ENCODE measurements at places on chromosomes 6 and 20.
A peak's percentile ranks its signal among the peaks of the same experiment; 100 is the strongest.

DNA sequence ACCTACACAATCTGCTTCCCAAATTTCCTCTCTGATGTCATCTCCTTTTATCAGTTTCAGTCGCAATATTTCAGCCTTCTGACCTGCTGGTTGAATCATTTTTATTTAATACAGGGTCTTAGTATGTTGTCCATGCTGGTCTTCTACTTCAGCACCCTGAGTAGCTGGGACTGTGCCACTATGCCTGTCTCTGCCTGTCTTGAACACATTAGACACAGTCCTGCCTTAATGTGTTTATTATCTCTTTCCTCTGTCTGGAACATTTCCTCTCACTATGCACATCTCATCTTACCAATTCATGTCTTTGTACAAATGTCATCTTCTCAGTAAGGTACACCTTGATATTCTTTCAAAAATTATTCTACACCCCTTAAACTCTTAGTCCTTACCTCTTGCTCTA, 106.5 kb downstream of the THEMIS start:
- DNase-seq = no peak
- peak overlapping the region; percentile 47 for H3K4me3 ChIP-seq
- H3K4me1 ChIP-seq = peaks cover 90% of the 10 kb centered on the region
- H3K27ac ChIP-seq = peak overlapping the region; percentile 8

DNA sequence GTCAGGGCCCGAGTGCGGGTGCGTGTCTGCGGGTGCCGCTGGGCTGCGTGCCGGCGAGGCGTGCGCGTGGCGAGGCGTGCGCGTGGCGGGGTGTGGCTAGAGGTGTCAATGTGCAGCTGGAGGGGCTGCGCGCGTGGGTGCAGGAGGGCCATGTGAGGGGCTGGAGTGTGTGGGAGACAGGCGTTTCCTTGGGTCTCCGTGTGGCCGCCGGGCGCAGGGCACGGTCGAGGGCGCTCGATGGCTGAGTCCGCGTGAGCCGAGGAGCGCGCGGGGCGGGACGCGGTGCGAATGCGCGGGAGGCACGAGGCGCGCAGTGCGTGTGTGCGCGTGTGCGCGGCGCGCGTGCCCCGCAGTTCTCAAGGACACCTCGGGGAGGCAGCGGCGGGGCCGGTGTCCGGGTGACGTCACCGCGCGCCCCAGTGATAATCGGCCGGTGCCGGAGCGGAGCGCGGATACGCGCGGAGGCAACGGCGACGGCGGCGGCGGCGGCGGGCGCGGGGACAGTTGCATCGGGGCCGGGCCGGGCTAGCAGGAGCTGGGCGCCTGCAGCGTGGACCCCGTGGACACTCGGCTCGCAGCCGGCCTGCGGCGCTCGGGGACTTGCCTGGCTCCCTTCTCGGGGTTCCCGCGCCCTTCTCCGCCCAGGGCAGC, 38.7 kb downstream of the YTHDF1 start:
- no peaks in the 10 kb centered on the region for H3K36me3 ChIP-seq
- H3K4me3 ChIP-seq = no peak overlapping the region
- DNase-seq = no peak
- peaks cover 13% of the 10 kb centered on the region for H3K4me1 ChIP-seq
- peaks cover 26% of the 10 kb centered on the region for H3K27me3 ChIP-seq

DNA sequence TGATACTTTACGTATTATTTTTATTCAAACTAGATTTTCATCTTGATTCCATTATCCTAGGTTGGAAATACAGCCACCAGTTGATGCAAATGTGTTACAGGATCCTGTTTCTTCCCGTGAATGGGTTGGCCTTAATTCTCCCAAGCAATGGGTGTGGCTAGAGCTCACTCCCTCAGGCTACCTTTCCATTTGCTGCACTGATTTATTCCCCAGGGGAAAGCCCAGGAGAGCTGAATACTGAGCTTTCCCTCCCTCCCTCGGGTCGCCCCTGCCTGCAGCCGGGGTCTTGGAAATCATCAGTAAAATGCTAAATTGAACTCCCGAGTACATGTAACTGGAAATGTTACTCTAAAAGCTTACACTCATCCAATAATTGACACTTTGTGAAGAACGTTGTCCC, 9.9 kb downstream of the SMOC2 start:
- H3K27me3 ChIP-seq = peaks cover 30% of the 10 kb centered on the region
- H3K4me1 ChIP-seq = no peaks in the 10 kb centered on the region
- no peaks in the 10 kb centered on the region for H3K36me3 ChIP-seq
- no peak for DNase-seq

GRCh38 chr6:110778333-110778732, 36.9 kb downstream of the CDK19 start:
- peaks cover 22% of the 10 kb centered on the region for H3K4me1 ChIP-seq
- no peaks in the 10 kb centered on the region for H3K36me3 ChIP-seq
- H3K4me3 ChIP-seq = no peak overlapping the region
- H3K27ac ChIP-seq = no peak overlapping the region
- H3K27me3 ChIP-seq = no peaks in the 10 kb centered on the region

DNA sequence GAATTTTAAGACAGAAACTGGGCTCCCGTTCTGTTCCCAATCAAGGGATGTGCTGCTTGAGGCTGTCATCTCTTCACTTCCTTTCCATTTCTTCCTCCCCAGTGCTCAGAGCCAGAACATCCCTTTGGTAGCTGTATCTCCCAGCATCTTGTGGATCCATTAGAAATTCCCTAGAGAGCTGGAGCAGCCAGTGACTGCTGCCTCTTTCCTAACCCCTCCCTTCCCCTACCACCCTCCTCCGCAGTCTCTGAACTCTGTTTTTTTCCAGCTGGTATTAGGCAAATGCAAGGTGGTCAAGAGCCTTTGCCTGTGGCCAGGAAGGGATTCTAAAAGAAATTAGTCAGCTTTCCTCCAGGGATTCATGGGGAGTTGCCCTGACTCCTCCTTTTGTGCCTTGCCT, 208.0 kb downstream of the EYA2 start:
- no peaks in the 10 kb centered on the region for H3K4me1 ChIP-seq
- H3K27ac ChIP-seq = no peak overlapping the region
- DNase-seq = no peak
- H3K4me3 ChIP-seq = no peak overlapping the region
- peaks cover 57% of the 10 kb centered on the region for H3K27me3 ChIP-seq

GRCh38 chr6:45438151-45438550, 60.4 kb upstream of the SUPT3H start:
- no peaks in the 10 kb centered on the region for H3K27me3 ChIP-seq
- no peak overlapping the region for H3K27ac ChIP-seq
- no peaks in the 10 kb centered on the region for H3K36me3 ChIP-seq
- H3K4me1 ChIP-seq = peaks cover 68% of the 10 kb centered on the region
- DNase-seq = no peak
- no peak overlapping the region for H3K4me3 ChIP-seq

GRCh38 chr6:147614501-147614900, 106.0 kb downstream of the SAMD5 start:
- no peaks in the 10 kb centered on the region for H3K4me1 ChIP-seq
- no peak overlapping the region for H3K27ac ChIP-seq
- H3K27me3 ChIP-seq = no peaks in the 10 kb centered on the region
- H3K36me3 ChIP-seq = no peaks in the 10 kb centered on the region

GRCh38 chr6:5556011-5556410, 294.7 kb downstream of the FARS2 start:
- no peak overlapping the region for H3K27ac ChIP-seq
- peaks cover 5% of the 10 kb centered on the region for H3K4me1 ChIP-seq
- H3K4me3 ChIP-seq = no peak overlapping the region
- DNase-seq = no peak

GRCh38 chr20:32190616-32191415, 16.7 kb downstream of the PLAGL2 start:
- H3K4me1 ChIP-seq = peaks cover 32% of the 10 kb centered on the region
- H3K36me3 ChIP-seq = peaks cover 6% of the 10 kb centered on the region
- peak overlapping the region; percentile 84 for H3K4me3 ChIP-seq
- H3K27ac ChIP-seq = peak overlapping the region; percentile 86

- peaks cover 23% of the 10 kb centered on the region for H3K36me3 ChIP-seq
- no peak overlapping the region for H3K27ac ChIP-seq
- no peak overlapping the region for H3K4me3 ChIP-seq
These were observed 10.1 kb upstream of the SIRPD start for GRCh38 chr20:1567392-1568162.

GRCh38 chr20:42740226-42740870, 449.4 kb downstream of the PTPRT start:
- H3K4me1 ChIP-seq = no peaks in the 10 kb centered on the region
- H3K27ac ChIP-seq = no peak overlapping the region
- H3K36me3 ChIP-seq = no peaks in the 10 kb centered on the region
- no peak overlapping the region for H3K4me3 ChIP-seq
- peaks cover 20% of the 10 kb centered on the region for H3K27me3 ChIP-seq
- DNase-seq = no peak

GRCh38 chr6:81002126-81002525, 750.4 kb downstream of the TENT5A start:
- no peaks in the 10 kb centered on the region for H3K4me1 ChIP-seq
- H3K27ac ChIP-seq = no peak overlapping the region
- H3K27me3 ChIP-seq = no peaks in the 10 kb centered on the region
- no peak for DNase-seq
- H3K36me3 ChIP-seq = no peaks in the 10 kb centered on the region
- H3K4me3 ChIP-seq = no peak overlapping the region

- H3K4me3 ChIP-seq = no peak overlapping the region
- H3K36me3 ChIP-seq = peaks cover 11% of the 10 kb centered on the region
- no peaks in the 10 kb centered on the region for H3K27me3 ChIP-seq
- no peaks in the 10 kb centered on the region for H3K4me1 ChIP-seq
- H3K27ac ChIP-seq = no peak overlapping the region
- DNase-seq = no peak
These were observed 26.9 kb downstream of the FBXO30 start for GRCh38 chr6:145787688-145788087.

DNA sequence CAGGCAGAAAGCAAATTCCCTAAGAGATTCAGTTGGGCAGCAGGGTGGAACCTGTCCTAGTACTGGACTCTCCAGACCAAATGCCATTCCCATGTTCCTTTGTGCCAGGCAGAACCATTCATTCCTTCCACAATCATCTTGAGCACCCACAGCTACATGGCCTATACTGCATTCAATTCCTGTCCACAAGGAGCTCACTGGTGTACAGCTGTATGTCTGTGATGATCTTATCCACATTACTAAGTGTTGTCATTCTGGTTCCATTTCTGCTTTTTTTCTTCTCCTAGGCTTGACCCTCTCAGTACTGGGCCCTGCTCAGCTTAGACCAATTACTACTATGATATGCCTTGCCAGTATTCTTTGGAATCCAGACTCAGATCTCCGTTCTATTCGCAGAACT, 27.5 kb downstream of the MAN1A1 start:
- H3K27me3 ChIP-seq = no peaks in the 10 kb centered on the region
- H3K4me3 ChIP-seq = peak overlapping the region; percentile 43
- DNase-seq = no peak

- H3K27me3 ChIP-seq = no peaks in the 10 kb centered on the region
- H3K4me1 ChIP-seq = no peaks in the 10 kb centered on the region
- no peak overlapping the region for H3K27ac ChIP-seq
- no peak overlapping the region for H3K4me3 ChIP-seq
- no peaks in the 10 kb centered on the region for H3K36me3 ChIP-seq
These were observed 367.3 kb upstream of the EPHA7 start for GRCh38 chr6:93786474-93787330.

GRCh38 chr6:4658486-4658885, 117.7 kb upstream of the CDYL start:
- no peaks in the 10 kb centered on the region for H3K27me3 ChIP-seq
- H3K36me3 ChIP-seq = no peaks in the 10 kb centered on the region
- no peak overlapping the region for H3K4me3 ChIP-seq
- H3K27ac ChIP-seq = no peak overlapping the region
- no peaks in the 10 kb centered on the region for H3K4me1 ChIP-seq
- no peak for DNase-seq

DNA sequence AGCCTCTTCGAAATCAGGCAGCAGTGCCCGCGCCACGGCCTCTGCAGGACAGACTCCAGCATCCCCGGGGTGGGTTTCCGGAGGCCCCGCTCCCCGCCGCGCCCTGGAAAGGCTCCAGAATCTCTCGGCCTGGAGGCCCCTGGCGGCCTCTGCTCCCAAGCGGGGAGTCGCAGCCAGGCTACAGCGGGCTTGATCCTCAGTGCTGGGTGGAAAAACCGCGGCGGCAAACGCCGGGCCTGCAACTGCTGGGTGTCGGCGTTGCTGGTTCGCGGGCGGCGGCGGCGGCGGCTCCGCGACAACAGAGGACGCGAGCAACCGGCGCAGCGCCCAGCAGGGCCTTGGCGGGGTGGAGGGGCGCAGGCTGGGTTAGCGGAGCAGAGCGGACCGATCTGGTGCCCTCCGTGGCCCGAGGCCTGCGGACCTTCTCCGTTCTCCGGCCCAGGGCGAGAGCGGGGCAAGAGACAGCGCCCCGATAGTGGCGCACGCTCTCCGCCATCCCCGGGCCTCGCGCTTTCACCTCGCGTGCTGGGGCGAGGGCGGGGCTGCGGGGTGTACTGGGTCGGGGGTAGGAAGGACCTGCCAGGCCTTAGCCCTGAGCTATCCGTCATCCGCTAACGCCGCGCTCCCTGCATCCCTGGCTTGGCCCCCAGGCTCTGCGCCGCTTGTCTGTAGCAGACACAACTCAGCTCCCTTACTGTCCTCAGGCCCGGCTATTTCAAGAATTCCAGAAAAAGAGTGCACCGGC, 3.4 kb upstream of the ZNF292 start:
- H3K27ac ChIP-seq = peak overlapping the region; percentile 95
- DNase-seq = peak; percentile 60
- no peaks in the 10 kb centered on the region for H3K27me3 ChIP-seq
- peaks cover 1% of the 10 kb centered on the region for H3K36me3 ChIP-seq

- H3K27me3 ChIP-seq = no peaks in the 10 kb centered on the region
- no peaks in the 10 kb centered on the region for H3K4me1 ChIP-seq
- no peak overlapping the region for H3K4me3 ChIP-seq
- DNase-seq = no peak
These were observed 1370.3 kb upstream of the CITED2 start for GRCh38 chr6:140744659-140745320.

Measured in naive thymus-derived CD8-positive, alpha-beta T cell (primary cell).